Head of caudate nucleus (tissue), 42 donors: ENCODE measurements at places on chromosomes 1 and 21.

DNA sequence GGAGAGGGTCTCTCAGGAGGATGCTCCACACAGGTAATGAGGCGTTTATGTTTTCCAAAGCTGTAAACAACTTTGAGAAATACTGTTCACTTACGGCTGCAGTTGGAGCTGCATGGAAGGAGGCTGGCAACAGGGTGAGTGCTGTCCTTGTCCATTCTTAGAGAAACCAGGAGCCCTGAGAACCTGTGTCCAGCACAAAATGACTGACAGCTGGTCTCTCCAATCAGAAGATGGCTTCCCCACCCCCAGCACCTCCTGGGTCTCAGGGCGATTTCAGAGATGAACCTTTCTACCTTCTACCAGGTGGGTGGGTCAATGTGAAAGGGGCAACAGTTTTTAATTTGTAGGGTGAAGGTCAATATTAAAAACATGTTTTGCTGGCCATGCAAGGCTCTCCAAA, 353.6 kb downstream of the NPHP4 start:
- no peak for DNase-seq

GRCh38 chr1:85578321-85579295, 2.0 kb upstream of the CCN1 start:
- no peak for DNase-seq

GRCh38 chr1:204170494-204171155, 4.5 kb upstream of the REN start:
- DNase-seq: no peak

DNA sequence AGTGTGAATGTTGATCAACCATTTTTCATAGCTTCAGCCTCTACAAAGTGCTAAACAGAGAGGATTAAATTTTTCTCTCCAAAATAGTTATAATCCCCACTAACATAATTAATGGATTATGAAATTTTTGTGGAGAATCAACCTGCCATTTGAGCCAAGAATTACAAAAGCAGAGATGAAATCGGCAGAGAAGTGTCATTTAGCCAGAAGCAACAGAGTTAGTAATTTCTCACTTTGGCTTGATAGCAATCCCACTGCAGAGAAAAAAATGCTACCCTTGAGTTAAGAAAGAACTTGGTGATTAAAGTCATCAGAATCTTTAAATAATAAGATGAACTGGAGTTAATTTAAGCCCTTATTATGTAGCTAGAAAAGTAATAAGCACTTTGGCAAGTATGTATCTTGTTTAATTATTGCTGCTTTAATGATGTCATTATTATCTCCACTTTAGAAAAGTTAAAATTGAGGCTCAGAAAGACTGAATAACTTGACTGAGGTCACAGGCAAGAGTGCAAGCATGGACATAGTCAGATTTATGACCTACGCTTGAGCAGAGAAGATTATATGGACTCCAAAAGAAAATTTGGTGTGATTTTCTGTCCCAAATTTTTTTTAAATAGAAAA, 37.3 kb downstream of the RGS4 start:
- DNase-seq: no peak

- no peak for DNase-seq
Observed at GRCh38 chr1:41323243-41323642, 38.0 kb upstream of the FOXO6 start.

DNA sequence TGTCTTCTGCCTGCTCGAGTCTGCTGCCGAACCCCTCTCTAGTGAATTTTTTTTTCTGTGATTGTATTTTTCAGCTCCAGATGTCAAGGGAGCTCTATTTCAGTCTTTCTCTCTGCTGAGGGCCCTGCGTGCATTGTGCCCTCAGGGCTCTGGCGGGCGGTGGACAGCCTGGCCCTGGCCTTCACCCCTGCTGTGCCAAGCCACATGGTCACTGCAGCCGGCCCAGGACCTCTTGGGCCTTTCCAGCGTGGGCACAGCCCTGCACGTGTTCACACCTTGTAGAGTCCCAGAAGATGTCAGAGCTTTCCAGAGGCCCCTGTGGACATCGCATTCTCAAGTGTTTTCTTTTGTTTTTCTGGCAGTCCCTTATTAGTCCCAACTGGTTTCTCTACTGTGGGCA, 55.7 kb downstream of the PCNT start:
- DNase-seq: no peak

DNA sequence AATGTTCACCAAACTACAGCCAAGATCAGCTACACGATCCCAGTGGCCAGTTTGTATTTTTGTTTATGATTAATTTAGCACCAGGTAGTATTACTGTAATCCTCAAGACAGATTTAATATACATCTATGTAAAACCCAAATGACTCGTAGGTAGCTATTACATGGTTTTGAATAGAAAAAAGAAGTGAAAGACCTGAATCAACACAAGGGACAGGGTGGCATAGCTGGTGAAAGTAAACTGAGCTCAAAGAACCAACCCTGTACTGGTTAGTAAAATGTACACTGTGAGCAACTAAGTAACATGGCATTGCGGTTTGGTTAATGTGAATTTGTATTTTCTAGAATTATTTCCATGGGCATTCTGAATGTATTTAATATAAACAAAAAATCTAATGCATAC, 8.8 kb downstream of the GPATCH2 start:
- DNase-seq: no peak

GRCh38 chr1:10510520-10511493, 36.1 kb downstream of the PEX14 start:
- no peak for DNase-seq

DNA sequence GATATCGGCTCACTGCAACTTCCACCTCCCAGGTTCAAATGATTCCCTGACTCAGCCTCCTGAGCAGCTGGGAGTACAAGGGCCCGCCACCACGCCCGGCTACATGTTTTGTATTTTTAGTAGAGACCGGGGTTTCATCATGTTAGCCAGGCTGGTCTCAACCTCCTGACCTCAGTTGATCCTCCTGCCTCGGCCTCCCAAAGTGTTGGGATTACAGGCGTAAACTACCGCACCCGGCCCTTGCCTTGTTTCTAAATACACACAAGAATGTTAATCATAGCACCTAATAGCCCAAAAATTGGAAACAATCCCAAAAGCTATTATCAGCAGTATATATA, 1.2 kb upstream of the MSTO1 start:
- DNase-seq: no peak

GRCh38 chr1:235052067-235053008, 76.3 kb downstream of the TOMM20 start:
- no peak for DNase-seq
